Right atrium auricular region (tissue), 2 donors: ENCODE measurements at places on chromosomes 5 and 9. TPM values are rescaled to one million over a fixed set of nuclear protein-coding genes. Genes with fewer than 3 reads are reported as not detected.

- no peak overlapping the region for H3K27ac ChIP-seq
- H3K27me3 ChIP-seq: no peaks in the 10 kb centered on the region
- no peaks in the 10 kb centered on the region for H3K36me3 ChIP-seq
- DNase-seq: no peak
Measured at GRCh38 chr9:76203373-76203772, 190.9 kb downstream of the RFK start.

NADK2 gene
- total RNA-seq: 17.9 TPM

C9 gene
- total RNA-seq: not detected

ANKRD18A gene
- total RNA-seq: 2.2 TPM

LCN2 gene
- total RNA-seq: not detected

DNA sequence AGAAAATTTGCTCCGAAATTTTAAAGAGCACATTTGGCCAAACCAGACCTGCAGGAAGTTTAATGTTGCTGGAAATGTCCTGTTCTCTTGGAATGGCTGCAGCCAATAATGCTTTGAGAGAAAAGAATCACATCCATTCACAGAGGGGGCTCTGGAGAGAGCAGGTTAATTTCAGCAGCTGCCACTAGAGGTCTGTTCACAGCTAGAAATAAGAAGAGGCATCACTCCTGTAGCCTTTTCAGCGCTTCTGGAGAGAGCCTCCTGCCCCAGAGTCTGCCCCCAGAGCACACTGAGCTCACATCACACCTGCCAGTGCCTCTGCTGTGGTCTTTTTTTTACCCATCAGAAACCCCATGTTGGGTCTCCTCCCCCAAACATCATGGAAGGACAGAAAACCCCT is 124.8 kb upstream of the RAD23B start:
- no peak for DNase-seq
- H3K4me1 ChIP-seq: no peaks in the 10 kb centered on the region
- no peak overlapping the region for H3K27ac ChIP-seq
- no peaks in the 10 kb centered on the region for H3K27me3 ChIP-seq
- no peak overlapping the region for H3K4me3 ChIP-seq
- H3K36me3 ChIP-seq: no peaks in the 10 kb centered on the region

GRCh38 chr5:68778484-68778883 is 315.3 kb upstream of the SLC30A5 start:
- H3K4me1 ChIP-seq: no peaks in the 10 kb centered on the region
- no peak overlapping the region for H3K4me3 ChIP-seq
- no peak for DNase-seq
- H3K27me3 ChIP-seq: no peaks in the 10 kb centered on the region
- H3K27ac ChIP-seq: no peak overlapping the region

ORM2 gene
- total RNA-seq: not detected

DNA sequence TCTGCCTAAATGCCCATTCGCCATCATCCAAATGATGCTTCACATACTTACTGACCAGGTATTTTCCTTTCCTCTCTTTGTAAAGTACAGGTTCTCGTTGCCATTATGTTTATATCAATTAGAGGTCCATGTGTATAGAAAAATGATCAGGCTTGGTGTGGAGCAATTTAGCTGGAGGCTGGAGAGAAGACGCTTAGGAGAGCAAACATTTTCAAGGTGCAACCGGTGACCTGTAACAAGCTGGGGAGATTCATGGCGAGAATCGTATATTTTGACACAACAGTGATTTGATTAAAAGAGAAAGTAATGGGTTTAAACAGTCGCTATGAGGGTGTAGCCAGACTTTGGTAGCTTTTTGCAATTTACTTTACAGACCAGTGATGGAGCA is 170.9 kb upstream of the TBCA start:
- no peak overlapping the region for H3K4me3 ChIP-seq
- no peak overlapping the region for H3K27ac ChIP-seq
- H3K36me3 ChIP-seq: no peaks in the 10 kb centered on the region
- H3K27me3 ChIP-seq: no peaks in the 10 kb centered on the region
